ENCODE measurements at places on chromosomes 11 and 22.
A peak's percentile ranks its signal among the peaks of the same experiment; 100 is the strongest.

- no peak for DNase-seq
Measured at GRCh38 chr11:61580271-61580888, 496 bp downstream of the SYT7 start.

DNA sequence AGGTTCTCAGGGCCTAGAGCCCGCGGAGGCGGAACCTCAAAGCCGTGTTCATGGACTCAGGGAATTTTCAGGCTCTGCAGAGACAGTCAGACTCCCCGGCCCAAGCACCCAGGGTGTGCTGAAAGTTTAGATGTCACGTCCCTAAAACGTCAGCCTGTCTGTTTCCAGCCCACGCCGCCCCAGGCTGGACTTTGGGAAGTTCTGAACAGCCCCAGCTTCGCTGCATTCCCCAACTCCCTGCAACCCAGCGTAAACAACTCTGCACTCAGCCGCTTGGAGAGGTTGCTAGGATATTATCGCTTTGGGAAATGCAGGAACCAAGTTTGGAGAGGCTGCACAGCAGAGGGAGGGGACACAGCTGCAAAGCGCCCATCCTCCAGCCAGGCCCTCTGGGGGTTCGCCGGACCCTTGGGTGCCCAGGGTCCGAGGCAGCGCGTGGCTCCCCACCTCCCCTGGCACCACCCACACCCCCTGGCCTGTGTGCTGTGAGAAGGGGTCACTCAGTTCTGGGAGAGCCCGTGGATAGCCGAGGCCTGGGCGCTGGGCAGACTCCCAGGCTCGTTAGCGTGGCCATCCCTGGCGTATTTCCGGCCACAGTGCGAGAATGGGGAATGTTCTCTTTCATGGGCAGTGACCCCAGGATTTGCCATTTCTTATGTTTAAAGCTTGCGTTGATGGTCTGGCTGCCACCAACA, 120.5 kb upstream of the FGF3 start:
- no peak for DNase-seq

GRCh38 chr22:36259615-36260300, 6.8 kb downstream of the APOL1 start:
- DNase-seq: no peak

- no peak for DNase-seq
Measured at GRCh38 chr11:46769636-46770221, 50.7 kb downstream of the F2 start.

DNA sequence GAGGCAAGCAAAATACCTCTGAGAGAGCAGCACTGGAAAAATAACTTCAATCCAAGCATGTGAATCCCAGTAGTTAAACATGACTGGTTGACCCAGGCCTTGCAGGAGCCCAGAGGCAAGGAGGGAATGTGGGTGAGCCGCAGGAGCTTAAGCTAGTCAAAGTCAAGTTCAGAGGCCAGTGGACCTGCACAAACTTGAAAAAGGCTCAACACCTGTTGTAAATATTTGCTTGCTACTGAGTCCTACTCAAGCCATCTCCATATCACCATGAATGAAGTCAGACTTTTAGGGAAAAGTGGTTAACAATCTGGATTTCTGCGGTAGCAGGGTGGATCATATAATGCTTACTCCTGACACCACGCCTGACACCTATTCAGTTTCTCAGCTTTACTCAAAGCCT, 4.8 kb upstream of the CAT start:
- no peak for DNase-seq

GRCh38 chr11:114058026-114058706, 1.3 kb upstream of the ZBTB16 start:
- no peak for DNase-seq

- no peak for DNase-seq
Measured at GRCh38 chr11:119618208-119618909, 110.6 kb downstream of the NECTIN1 start.

DNA sequence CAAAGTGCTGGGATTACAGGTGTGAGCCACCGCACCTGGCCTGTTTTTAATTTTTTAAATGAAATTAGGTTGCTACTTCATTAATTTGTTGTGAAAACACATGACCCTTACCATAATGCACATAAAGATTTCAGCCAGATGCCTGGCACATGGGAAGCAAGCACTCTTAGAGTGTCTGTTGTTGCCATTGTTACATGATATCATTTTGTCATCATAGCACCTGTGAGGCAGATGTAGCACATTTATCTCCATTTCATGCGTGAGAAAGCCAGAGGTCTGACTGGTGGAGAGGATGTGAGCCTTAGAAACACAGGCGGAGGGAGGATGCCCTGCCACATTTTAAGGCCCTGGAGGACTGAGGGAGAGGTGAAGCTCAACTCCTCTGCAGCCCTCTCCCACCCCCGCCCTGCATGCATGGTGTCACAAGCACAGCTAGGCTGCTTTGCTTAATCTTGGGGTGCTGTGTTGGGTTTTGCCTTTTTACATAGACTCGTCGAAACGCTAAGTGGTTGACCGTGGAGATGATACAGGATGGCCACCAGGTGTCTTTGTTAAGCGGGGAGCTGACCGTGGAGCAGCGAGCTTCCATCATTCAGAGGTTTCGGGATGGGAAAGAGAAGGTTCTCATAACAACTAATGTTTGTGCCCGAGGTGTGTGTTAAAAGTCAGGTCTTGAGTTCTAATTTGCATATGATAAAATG, 14.0 kb downstream of the DDX25 start:
- DNase-seq: no peak

DNA sequence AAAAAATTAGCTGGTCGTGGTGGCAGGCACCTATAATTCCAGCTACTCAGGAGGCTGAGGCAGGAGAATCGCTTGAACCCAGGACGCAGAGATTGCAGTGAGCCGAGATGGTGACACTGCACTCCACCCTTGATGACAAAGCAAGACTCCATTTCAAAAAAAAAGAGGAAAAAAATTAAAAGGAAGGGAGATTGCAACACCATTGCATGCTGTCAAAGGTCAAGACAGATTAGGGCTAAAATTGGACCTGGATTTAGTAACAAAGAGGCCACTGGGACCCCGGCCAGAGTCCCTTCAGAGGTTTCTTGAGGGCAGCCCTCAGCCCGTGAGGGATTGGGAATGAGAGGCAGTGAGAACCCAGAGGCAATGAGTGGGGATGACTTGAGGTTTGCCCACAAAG, 8.2 kb upstream of the MAFF start:
- DNase-seq: no peak

GRCh38 chr11:86068138-86068871, 579 bp downstream of the PICALM start:
- peak; percentile 24 for DNase-seq

DNA sequence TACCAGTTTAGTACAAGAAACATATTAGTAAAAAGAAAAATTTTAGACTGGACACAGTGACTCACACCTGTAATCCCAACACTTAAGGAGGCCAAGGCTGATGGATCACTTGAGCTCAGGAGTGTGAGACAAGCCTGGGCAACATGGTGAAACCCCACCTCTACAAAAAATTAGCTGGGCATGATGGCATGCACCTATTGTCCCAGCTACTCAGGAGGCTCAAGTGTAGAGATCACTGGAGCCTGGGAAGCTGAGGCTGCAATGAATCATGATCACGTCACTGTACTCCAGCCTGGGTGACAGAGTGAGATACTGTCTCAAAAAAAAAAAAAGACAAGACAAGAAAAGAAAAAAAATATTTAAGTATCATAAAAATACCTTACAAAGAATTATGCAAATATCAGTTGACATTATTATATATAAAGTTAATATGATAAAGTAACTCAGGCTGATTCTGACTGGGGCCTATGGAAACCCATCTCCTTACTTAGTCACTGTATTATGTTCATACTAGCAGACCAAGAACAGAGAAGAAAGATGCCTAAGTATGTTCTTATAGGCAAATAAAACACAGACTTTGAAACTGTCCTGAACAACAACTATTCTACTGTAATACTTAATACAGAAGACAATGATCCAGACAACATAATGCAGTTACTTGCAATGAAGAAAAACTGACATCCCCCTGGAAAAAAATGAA, 27.3 kb downstream of the FAM168A start:
- DNase-seq: no peak

GRCh38 chr11:9516113-9516512, 55.3 kb downstream of the ZNF143 start:
- no peak for DNase-seq

DNA sequence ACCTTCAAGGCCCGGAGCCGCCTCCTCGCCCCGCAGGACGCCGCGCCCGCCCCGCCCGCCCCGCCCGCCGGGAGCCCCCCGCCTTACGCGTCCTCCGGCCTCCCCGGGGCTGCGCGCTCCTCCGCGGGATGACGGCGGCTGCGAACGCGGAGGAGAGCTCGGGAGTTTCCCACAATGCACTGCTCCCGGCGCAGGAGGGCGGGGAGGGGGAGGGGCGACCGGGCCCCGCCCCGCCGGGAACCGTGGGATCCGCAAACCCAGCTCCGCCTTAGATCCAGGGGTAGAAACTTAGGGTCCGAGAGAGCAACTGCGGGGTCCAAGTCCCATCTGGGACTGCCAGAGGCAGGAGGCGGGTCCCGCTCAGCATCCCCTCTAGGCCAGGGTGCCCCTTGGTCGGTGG, at the start of gene CEND1:
Gene CEND1, minus strand, starts transcription at position 148 of the 400 bp plus-strand sequence. CDS start 1,514 bp downstream, outside the sequence.
- DNase-seq: no peak

- DNase-seq: no peak
Measured at GRCh38 chr11:35766651-35767050, 104.1 kb downstream of the TRIM44 start.

GRCh38 chr11:125625630-125626287, 796 bp downstream of the CHEK1 start:
- DNase-seq: peak; percentile 71

DNA sequence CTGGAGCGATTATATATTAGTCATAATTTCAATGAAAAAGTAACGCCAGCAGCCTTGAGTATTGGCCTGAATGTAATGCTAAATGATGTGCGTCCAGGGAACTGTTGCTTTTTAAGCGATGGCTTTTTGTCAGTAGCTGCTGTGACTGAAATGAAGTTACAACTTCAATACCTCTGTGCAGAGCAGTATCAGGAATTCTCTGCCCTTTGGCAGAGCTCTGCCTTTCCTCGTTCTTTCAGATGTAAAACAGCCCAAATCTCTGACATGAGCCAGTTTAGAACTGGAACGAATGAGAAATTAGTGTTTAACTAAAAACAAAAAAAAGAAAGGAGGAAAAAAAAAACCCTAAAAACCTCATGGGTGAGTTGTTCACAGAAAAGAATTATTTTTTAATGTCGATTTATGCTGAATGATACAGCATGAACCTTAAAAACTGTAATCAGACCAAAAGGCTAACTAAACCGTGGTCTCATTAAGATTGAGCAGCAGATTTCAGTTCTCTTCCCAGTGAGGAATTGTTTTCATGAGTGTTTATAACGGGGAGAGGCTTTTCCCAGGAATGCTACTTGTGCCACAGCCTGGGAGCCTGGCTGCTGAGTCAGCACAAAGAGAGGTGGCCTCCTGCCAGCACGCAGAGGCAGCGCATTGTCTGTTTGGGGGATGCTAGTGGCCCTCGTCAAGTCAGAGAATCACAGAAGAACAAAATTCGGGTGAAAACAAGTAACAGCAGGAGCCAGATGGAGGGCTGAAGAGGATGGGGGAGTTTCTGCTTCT, 146.2 kb upstream of the RASSF10 start:
- no peak for DNase-seq

DNA sequence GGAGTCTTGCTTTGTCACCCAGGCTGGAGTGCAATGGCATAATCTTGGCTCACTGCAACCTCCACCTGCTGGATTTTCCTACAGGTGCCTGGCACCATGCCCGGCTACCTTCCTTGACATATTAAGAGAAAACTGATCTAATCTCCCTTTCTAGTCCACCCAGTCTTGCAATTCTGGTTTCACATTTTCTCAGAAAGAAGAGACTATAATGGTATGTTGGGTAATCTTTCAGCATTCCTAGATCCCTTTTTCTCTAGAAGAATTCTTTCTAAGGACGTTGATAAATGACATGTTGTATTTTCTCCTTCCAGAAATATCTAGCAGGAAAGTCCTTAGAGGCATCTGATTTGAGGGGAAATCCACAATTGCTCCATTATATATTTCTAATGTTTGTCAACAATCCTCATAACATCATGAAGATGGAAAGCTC, 10.4 kb upstream of the HSPA8 start:
- no peak for DNase-seq

- DNase-seq: no peak
Measured at GRCh38 chr11:132977746-132978145, 554.6 kb downstream of the OPCML start.

DNA sequence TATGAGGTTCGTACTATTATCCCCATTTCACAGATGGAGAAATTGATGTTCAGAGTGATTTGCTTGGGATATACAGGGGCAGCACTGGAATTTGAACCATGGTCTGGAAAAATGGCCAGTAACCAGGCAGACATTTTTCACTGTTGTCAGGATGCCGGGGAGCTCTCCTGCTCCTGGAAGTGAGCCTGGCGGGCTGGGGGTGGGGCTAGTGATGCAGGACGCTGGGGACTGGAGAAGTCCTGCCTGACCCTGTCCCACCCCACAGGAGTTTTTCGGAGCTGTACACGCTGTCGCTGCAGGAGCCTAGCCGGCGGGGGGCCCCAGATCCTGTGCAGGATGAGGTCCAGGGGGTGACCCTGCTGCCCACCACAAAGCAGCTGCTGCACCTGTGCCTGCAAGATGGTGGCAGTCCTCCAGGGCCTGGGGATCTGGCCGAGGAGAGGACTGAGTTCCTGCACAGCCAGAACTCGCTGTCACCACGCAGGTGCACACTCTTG, 11.1 kb downstream of the SIPA1 start:
- no peak for DNase-seq

- no peak for DNase-seq
Measured at GRCh38 chr11:34732831-34733230, 111.9 kb downstream of the EHF start.

- no peak for DNase-seq
Measured at GRCh38 chr11:65260756-65261590, 789 bp upstream of the POLA2 start.

DNA sequence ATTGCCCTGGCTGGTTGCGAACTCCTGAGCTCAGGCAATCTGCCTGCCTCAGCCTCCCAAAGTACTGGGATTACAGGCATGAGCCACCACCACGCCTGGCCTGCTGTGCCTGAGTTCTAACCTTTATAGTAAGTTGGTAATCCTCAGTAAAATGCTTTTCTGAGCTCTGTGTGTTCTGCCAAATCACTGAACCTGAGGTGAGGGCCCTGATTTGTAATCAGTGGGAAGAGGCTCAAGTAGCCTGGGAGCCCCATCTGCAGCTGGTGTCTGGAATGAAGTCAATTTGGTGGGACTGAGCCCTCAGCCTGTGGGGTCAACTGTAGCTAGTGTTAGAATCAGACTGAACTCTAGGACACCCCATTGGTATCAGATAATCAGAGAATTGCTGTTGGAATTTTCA, 72.6 kb upstream of the PARVG start:
- DNase-seq: no peak

Measured in T-helper 22 cell (primary cell).